ENCODE measurements at places on chromosomes 2 and 18.

DNA sequence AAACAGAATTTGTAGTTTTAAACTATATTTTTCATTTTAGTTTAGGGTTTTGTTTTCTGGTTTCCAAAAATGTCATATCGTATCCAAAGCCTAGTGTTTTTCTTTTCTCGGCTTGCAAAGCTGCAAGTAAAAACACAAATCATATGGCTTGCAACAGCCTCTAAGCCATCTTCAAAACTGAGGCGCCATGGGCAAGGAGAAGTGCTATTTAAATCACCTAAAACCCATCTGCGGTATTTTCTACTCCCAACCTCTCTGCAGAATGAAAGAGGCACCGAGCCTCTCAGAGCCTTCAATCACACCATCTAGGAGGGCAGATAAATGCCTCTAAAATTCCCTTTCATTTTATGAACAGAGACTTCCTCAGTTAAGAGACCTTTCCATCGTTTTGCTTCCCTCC lies 25.2 kb downstream of the FECH start:
- no peak for DNase-seq

DNA sequence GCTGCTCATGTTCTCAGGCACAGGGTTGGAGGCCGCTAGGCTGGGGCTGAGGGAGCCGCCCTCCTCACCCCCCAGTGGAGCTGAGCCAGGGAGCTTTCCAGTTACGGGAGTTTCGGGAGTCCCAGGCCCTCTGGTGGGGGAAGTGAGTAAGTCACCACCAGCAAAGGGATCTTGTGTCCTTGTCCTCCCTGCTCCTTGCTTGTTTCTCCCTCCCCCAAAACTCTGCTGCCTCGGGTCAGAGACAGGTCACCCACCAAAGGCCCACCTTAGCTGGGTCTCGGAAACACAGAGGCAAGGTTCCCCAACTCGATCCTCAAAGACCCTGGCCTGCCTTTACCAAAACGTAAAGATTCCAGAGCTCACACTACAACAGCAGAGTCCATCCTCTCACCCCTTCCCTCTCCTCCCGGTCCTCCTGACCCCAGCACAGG lies 60.5 kb upstream of the POMC start:
- peak; percentile 37 for DNase-seq

- no peak for DNase-seq
These were observed 93.5 kb upstream of the ZNF521 start for GRCh38 chr18:25445430-25445829.

DNA sequence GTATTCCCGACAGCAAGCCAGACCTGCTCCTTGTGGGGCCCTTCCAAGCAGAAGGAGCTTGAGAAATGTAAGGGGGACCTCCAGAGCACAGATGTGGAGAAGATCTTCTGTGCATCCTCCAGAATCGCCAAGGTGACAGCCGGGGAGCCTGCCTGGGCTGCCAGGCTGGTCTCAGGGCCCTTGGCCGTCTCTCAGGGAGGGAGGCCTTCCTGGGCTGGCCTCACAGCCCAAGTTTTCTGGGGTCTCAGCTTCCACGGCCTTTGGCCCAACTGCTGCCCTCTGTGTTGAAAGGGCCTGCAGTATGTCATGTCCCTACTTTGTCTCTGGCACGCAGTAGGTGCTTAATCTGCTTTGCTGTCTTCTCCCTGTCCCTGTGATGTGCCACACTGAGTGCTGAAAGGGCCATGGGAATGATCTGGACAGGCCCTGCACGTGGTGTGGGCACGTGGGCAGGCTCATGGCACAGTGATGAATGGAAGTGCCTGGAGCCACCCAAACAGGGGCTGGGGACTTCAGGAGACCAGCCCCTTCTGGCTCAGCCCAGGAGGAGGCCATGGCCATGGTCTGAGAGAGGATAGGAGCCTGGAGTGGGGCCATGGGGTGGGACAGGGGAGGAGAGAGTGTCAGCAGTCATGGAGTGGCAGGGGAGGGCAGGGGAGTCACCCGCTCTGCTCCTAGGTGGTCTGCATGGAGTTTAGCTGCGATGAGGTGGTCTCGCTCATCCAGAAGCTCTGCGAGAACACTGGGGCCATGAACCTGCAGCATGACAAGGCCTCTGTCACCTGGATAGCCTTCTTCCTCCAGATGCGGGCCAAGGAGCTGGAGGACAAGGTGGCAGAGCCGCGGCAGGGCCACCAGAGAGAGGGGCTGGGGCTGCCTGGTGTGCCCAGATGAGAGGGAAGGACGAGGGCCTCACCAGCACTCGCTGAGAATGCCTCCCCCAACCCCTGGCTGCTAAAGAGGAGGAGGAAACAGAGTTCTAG lies 35.4 kb downstream of the HJURP start:
- DNase-seq, result peak; percentile 3

DNA sequence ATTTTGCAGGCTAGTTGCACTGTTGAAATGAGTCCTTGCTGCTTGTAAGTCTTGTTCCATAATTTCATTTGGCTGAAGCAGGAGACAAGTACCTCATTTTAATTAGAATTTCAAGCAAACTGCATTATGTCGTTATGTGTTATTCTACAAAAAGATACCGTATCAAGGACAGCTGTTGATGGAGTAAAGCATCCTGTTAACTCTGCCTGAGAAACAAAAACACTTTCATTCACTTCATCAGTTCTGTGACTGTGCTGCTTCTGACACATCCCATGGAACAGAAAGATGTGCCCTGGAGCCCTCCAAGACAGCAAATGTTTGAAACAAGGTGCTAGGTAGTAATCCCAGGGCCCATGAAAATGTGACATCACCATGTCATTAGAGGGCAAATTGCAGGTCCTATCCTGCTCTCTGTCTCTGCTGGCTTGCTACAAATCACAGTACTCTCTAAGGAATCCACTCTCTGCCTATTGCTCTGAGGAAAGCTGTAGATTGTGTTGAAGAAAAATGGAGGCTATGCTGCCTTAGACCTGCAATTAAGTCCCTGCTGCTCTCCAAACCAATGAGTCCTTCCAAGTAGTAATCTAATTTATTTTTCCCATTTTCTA lies 209.7 kb upstream of the PARD3B start:
- DNase-seq, result no peak

Data from activated CD4-positive, alpha-beta memory T cell treated with anti-CD3 and anti-CD28 coated beads for 36 hours (primary cell).